ENCODE measurements at places on chromosomes 3 and 15. TPM values are rescaled to one million over a fixed set of nuclear protein-coding genes. Genes with fewer than 3 reads are reported as not detected.

Gene GUCA1C
- polyA plus RNA-seq: not detected

Gene EXD1
- not detected for polyA plus RNA-seq

Gene CFAP20DC
- polyA plus RNA-seq: 0.53 TPM

Gene FBXL22
- 19.0 TPM for polyA plus RNA-seq

Gene TP63
- polyA plus RNA-seq: not detected

Gene NIT2
- polyA plus RNA-seq: 97.9 TPM

Gene TMEM45A
- 96.3 TPM for polyA plus RNA-seq

Gene SERPINI2
- not detected for polyA plus RNA-seq

Gene NLGN1
- 5.3 TPM for polyA plus RNA-seq

Gene GRM2
- polyA plus RNA-seq: 0.39 TPM

Gene SNAP23
- 17.8 TPM for polyA plus RNA-seq

Gene LMCD1
- 18.6 TPM for polyA plus RNA-seq

Gene UBAP1L
- polyA plus RNA-seq: 2.7 TPM

Gene RETNLB
- not detected for polyA plus RNA-seq

Gene NR2E3
- not detected for polyA plus RNA-seq

Gene MOBP
- polyA plus RNA-seq: not detected

Gene MESP2
- polyA plus RNA-seq: 1.1 TPM

Gene ARNT2
- polyA plus RNA-seq: 3.8 TPM

Gene INSYN1
- 5.4 TPM for polyA plus RNA-seq

Gene ELL3
- 4.6 TPM for polyA plus RNA-seq

Gene GTF2A2
- 227 TPM for polyA plus RNA-seq

Gene AP4E1
- polyA plus RNA-seq: 3.5 TPM

Gene ARRDC4
- 25.2 TPM for polyA plus RNA-seq

Gene BTLA
- not detected for polyA plus RNA-seq

Gene NR1I2
- not detected for polyA plus RNA-seq

Gene ASB14
- polyA plus RNA-seq: 0.56 TPM

Gene PP2D1
- polyA plus RNA-seq: 0.27 TPM

Gene CD80
- not detected for polyA plus RNA-seq

Gene ITPKA
- polyA plus RNA-seq: 6.4 TPM

Gene LTK
- 4.4 TPM for polyA plus RNA-seq

Gene ABI3BP
- polyA plus RNA-seq: 1.5 TPM

Gene NMB
- 5.9 TPM for polyA plus RNA-seq

Gene COL6A5
- polyA plus RNA-seq: not detected

Gene SEMA5B
- polyA plus RNA-seq: 3.0 TPM

Gene LRRC31
- polyA plus RNA-seq: not detected

Gene LIPH
- 0.40 TPM for polyA plus RNA-seq

Measured in cardiac muscle cell (in vitro differentiated cells and primary cell).